GM19239 (cell line): ENCODE measurements at places on chromosomes 1 and 21.

- DNase-seq = no peak
Measured at GRCh38 chr1:53645690-53646078, 93.3 kb downstream of the GLIS1 start.

DNA sequence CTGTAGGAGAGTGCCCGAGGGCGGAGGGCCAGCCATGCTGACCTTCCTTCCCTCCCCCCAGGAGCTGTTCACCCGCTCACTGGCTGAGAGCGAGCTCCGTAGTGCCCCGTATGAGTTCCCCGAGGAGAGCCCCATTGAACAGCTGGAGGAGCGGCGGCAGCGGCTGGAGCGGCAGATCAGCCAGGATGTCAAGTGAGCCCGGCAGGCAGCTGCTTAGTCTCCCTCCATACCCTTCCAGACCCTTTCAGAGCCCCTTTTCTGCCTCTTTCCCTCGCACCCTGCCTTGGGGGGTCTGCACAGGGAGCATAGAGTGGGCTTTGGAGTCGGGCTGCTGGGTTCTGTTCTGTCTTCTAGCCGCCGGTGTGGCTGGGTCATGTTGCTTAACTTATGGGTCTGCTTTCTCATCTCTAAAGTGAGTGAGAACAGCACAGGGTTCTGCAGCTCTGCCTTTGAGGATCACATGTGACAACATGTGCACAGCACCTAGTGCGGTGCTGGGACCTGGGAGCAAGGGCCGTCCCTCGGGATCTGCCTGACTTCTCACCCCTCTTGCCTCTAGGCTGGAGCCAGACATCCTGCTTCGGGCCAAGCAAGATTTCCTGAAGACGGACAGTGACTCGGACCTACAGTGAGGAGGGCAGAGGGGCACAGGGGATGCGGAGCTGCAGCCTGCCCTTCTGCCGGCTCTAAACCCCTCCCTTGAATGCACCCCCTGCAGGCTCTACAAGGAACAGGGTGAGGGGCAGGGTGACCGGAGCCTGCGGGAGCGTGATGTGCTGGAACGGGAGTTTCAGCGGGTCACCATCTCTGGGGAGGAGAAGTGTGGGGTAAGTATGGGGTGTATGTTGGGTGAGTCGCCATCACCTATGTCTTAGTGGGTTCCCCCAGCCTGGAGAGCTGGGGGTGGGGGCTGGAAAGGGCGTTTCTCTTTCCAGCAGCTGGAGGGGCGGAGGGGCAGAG lies 6.2 kb downstream of the AMPD2 start:
- DNase-seq = no peak

DNA sequence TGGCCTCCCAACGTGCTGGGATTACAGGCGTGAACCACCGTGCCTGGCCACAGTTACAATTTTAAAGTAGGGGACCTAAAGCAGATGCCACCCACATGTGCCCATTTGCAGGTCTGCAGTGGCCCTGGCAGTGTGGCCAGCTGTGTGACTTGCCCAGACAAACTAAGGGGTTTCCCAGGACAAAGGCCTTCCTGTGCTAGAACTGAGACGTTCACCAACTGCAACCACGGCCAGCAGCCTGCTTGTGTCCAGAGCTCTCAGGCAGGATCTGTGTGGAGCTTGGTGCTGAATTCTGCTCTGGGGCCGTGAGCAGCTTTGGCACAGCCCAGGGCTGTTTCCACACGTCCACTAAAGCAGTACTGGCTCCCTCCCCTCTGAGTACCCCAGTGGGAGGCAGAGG lies 10.6 kb upstream of the PTTG1IP start:
- DNase-seq = no peak

DNA sequence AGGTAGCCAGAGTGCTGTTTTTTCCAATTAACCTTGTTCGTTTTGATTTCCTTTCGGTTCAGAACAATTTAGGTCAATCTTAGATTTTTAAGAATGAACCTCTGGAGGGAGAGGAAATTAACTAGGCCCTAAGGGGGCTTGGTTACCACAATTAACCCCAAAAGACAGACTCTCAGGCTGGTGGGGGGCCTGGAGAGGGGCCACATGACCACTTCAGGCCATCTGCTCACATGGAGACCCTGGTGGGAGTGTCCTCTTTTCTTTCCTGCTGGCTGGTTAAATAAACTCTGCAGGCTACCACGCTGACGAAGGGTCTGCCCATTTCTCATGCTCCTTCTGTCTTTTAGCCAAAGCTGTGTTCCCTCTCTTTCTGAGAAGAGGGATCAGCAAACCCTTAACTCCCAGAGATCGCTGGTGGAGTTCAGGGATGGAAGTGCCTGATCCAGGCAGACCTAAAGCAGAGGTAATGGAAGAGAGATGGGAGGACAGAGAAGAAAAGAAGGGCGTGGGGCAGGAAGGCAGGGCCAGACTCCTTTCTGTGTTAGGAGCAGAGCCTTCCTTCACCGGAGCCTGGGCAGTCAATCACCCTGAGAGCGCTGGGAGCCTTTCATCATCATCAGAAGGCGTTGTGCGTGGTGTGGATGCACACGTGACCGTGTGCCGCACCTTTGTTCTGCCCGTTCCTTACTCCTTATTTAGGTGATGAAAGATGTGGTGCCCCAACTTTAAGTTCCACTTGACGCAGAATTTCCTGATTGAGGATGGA lies 58.5 kb downstream of the KIF26B start:
- DNase-seq = no peak

- DNase-seq = no peak
Measured at GRCh38 chr1:239218301-239218700, 168.1 kb upstream of the CHRM3 start.

DNA sequence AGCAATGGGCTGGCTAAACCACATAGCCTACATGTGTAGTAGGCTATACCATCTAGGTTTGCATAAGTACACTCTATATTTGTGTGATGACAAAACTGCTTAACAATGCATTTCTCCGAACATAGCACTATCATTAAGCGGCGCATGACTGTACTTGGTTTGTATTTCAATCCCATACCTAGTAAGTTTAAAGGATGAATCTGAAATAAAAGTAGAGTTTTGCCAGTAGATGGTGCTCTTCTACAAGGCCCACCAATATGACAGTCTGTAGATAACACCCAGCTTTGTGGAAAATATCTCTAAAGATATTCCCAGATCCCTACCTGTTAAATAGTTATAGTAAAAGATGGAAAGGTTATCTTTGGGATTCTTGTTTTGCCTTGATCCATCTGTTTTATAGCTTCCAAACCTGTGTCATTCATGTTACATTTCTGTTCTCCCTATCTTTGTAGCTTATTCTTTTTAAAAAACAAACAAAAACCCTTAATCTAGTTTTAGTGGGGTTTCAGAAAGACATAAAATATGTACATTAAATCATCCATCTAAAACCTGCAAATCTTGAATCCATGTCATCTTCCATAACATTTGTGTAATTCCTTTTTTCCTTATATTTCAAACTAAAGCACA lies 33.9 kb upstream of the ASPM start:
- no peak for DNase-seq

GRCh38 chr1:43828574-43828973 lies 105.0 kb upstream of the ARTN start:
- DNase-seq = no peak

GRCh38 chr1:166489356-166489669 lies 322.5 kb upstream of the FAM78B start:
- no peak for DNase-seq

DNA sequence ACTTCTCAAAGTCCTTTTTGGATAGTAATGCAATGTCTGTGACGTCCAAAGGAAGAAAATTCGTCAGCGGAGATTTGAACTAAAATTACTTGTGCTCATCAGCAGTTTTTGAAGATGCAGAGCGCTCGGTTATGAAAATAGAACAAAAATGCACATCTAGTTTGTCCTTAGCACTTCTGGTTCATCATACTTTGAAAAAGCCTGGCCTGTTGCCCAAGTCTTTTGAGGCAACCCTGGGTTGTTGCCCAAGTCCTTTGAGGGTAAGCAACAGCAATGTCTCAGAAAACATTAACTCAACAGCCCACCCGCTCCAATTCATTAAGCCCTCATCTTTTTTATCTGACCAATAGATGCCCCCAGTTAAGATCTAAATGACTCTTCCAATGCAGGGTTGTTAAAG lies 91.9 kb downstream of the HUNK start:
- DNase-seq = no peak

- DNase-seq = no peak
Measured at GRCh38 chr21:37088186-37088735, 15.2 kb downstream of the TTC3 start.

DNA sequence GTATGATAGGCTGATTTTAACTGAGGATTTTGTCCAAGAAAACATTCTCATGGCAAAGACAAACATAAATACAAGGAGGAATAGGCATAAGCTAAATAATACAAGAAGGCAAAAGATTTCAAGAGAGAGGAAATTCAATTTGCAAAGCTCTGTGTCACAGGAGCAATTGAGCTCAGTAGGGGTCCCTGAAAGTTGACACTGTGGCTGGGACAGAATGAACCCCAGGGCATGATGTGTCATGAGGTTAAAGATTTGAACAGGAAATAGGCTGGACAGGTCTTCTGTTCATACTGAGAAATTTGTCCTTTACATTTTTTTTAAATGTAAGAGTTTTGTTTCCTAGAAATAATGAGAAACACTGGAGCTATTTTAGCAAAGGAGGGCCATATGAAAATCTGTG lies 555.4 kb upstream of the NEGR1 start:
- DNase-seq = no peak

DNA sequence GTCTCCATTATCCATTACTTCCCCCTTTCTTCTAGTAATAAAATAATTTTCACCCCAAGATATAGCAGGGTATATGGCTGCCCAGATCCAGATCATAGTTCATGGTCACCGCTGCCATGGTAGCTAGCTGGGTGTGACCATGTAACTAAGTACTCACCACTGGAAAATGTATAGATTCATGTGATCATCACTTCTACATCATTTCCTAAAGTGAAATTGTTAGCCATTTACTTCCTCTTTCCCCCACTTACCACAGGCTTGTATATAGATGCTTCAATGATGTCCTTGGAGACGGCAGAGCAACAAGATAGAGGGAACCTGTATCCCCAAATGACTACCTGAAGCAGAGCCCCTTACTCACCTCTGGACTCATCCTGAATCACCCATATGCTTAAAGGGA lies 22.7 kb upstream of the EYA3 start:
- DNase-seq = no peak

DNA sequence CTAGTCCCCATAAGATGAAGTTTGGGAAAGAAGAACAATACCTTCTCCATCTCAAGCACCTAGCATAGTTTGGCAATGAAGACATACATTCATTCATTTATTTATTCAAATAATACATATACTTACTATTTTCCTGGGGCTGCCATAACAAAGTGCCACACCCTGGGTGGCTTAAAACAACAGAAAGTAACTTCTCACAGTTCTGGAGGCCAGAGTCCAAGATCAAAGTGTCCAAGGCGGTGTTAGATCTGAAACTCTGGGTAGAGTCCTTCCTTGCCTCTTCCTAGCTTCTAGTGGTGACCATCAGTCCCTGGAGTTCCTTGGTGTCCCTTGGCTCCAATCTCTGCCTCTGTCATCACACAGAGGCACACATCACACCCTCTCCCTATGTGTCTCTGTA lies 112.1 kb upstream of the IGSF21 start:
- no peak for DNase-seq
